GM12864 (cell line): ENCODE measurements at places on chromosomes 2 and 18.

DNA sequence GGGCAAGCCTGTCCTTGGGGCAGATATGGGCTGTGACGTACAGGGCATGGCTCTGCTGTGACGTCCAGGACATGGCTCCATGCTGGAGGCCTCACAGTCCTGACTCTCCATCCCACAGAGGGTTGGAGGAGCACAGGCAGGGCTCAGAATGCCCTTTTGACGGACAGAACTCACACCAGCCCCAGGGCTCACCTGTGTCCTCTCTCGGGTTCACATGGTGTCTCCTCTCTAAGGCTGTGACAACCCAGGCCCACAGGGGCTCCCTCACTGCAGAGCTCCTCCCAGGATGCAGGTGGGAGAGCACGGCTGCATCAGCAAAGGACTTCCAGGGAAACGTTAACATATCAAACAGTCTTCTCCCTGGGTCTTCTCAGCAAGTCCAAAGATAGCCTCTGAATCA lies 133.8 kb downstream of the EIPR1 start:
- DNase-seq: no peak

GRCh38 chr2:231360881-231361371 lies 34.6 kb upstream of the B3GNT7 start:
- DNase-seq: no peak

DNA sequence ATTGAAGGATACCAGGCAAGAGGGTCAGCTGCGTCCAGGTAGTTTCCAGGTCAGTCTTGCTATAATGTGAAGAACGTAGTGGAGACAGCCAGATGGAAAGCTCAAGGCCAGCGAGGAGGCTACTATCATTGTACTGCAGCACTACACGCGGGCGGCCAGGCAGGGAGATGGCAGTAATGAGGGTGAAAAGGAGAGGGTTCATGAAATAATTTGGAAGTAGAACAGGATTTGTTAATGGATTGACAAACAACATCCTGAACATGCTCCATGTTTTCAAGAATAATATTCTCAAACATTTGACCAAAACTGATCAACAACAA lies 17.1 kb downstream of the SPIRE1 start:
- no peak for DNase-seq

- DNase-seq: no peak
These were observed 659.8 kb downstream of the CPS1 start for GRCh38 chr2:211216221-211216620.
